ENCODE measurements at places on chromosomes 3 and 15.
A peak's percentile ranks its signal among the peaks of the same experiment; 100 is the strongest.

DNA sequence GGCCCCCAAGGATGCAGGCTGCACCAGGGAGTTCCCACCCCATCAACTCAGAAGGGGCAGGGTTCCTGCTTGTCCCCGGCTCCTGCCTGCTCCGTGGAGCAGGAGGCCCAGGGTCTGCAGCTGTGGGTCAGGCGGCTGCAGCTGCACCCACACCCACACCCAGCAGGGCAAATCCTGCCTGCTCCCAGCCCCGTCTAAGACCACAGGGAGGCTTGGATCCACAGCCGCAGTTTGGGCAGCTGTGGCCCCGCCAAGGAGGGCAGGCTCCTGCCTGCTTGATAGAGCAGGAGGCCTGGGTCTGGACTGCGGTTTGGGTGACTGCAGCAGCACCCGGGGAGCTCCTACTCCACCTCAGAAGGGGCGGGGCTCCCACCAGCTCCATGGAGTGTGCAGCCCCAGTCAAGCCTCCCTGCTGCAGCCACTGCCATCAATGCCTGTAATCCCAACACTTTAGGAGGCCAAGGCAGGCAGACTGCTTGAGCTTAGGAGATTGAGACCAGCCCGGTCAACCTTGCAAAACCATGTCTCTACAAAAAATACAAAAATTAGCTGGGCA lies 163.6 kb downstream of the OSBPL10 start:
- DNase-seq: no peak

- no peak for DNase-seq
These were observed 3.7 kb upstream of the TMED3 start for GRCh38 chr15:79307251-79307650.

DNA sequence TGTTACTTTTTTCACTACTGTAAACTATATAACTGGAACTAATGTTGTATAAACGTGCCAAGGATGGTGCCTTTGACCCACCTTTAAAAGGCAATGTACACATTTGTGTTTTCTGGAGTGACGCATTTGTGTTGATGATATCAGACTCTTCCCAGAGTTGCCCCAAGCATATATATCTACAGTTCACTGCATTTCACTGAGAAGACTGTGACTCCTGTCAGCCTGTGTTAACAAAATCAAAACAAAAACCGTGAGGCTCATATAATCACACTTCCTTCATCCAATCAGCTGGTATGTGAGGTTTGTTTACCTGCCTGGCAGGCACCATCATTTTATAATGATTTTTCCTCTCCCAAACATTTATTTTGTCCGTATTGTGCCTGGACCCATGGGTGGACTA lies 117.6 kb upstream of the ROBO1 start:
- DNase-seq: no peak

- no peak for DNase-seq
These were observed 183.2 kb upstream of the IL12A start for GRCh38 chr3:159805411-159805772.

DNA sequence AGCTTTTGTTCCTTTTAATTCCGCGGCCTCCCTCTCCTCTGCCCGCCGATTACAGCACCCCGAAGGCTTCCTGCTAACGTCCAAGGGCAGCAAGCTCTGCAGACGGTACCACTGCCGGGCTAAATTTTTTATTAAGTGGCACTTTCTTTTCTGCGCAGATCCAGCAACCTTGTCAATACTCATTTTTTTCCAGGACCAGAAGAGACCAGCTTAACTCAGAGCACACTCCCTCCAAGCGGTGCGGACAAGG lies 542 bp upstream of the MEIS2 start:
- peak; percentile 47 for DNase-seq

DNA sequence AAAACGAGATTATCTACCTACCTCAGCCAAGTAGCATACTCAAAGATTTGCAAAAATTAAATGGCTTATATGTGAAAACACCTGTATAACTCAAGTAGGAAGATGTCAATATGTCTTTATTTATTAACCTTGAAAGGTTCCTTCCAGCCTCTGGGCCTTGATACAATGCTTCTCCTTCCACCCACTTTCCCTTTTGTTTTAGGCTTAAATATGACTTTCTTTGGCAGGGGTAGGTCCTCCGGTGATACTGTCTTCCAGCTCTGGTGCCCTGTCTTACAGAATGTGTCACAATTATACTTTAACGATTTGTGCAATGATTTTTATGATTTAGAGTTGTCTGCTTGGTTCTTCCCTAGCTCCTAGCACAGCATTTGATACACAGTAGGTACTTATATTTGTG lies 4.1 kb downstream of the LINS1 start:
- no peak for DNase-seq

DNA sequence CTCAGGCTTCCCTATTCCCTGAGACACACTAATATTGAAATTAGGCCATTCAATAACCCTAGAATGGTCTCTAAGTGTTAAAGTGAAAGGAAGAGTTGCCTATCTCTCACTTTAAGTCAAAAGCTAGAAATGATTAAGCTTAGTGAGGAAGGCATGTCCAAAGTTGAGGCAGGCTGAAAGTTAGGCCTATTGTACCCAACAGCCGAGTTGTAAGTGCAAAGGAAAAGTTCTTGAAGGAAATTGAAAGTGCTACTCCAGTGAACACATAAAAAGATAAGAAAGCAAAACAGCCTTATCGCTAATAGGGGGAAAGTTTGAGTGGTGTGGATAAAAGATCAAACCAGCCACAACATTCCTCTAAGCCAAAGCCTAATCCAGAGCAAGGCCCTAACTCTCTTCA lies 117.9 kb upstream of the SPATA12 start:
- no peak for DNase-seq

DNA sequence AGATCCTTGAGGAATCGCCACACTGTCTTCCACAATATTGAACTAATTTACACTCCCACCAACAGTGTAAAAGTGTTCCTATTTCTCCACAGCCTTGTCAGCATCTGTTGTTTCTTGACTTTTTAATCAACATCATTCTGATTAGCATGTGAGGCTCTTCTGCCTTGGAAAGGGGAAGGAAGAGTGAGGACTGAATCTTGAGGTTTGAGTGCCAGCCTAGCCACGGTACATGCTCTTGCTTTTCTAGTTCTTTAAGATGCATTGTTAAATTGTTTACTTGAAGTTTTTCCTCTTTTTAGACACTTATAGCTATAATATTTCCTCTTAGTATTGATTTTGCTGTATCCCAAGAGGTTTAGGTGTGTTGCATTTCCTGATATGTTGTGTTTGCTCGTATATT lies 596.1 kb downstream of the OTOL1 start:
- DNase-seq: no peak

DNA sequence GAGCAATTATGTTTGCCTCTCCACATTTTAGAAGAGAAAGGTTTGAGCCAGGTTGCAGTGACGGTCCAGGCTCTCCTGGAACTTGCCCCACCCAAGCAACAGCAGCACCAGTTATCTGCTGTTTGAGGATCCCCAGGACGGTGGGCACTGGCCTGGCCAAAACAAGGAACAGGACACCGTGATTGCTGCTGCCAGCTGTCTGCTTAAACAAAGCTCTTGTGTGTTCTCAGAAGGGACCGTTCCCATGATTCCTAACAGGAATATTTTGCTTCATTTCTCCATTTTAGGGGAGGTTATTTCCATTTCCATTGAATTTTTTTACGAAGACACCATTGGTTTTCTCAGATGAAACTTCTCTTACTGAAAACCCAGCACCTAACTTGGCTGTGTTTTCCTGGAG lies 66.4 kb upstream of the RPL35A start:
- no peak for DNase-seq

DNA sequence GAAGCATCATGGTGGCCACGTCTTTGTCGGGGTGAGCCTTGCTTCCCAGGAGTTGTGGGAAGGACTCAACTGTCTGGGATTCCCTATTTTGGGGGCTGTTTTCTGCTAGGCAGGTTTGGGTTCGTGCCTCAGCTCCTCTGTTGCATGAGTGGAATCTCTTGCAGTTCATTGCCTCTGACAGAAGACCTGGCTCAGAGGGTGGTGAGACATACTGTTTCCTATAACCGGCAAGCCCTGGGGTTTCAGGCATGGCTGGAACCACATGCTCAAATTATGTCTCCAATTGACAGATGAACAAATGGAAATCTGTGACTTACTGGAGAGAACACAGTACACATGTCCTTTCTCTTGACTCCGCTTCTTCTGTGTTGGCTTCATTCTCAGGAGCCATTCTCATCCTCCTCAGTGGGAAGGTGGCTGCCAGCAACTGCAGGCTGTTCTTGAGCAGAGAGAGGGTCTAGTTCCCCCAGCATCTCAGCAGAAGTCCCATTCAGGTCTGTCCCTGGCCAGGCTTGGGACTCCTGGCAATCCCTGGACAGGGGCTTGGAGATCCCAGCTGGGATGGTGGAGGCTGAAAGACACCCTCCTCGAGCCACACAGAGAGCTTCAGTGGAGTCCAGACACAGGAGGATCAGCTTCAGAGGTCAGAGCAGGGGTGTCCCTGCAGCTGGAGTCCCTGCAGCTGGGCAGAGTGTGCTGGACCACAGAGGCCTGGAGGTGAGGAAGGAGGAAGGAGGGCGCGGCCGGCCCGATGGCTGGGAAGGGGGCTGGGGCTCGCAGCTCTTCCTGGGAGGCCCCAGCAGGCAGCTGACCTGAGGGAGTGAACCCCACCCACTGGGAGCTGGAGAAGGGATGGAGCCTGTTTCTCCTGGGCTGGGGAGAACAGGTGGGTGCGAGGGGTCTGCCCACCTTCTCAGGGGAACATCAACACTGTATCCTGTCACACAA lies 97.6 kb downstream of the LSM3 start:
- DNase-seq: no peak

GRCh38 chr3:29072611-29073010 lies 208.3 kb upstream of the RBMS3 start:
- DNase-seq: no peak

- DNase-seq: no peak
These were observed 188.1 kb downstream of the FOXP1 start for GRCh38 chr3:71395470-71395869.

DNA sequence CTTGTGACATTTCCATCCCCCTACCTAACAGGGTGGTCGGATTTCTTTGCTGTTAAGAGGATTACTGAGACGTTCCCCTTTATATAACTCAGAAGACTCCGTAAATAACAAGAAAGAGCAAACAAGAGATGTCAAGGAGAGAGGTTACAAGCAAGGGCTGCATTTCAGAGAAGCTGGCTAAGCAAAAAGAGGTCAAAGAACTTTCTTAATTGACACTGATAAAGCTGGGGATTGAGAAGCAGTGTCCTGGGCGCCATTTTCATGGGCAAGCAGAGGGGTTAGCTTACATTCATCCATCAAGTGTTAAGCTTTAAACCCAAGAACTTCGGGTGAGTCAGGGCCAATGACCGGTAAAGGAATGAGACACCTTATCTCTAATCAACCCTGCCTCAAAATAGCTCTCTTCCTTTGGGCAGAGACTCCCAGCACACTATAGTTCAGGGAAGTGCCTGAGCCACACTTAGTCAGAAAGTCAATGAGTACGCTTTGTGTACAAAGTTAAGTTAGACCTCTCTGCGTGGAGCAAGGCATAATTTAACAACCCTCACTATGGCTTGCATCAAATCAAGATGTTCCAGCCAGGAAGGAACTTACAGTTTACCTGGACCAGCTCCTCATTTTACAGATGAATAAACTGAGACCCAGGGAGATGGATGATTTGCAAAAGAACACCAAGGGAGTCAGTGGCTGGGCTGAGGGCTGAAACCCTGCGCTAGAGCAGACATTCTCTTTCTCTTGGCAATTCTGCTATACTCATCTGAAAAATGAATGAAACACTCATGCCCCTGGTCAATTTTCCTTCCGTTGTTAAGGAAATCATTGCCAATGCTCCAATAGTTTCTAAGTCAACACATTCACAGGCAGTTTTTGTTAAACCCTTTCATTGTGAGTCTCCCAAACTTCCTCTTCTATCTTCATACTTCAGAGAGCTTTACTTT lies 44.6 kb downstream of the CCNL1 start:
- DNase-seq: peak; percentile 21

DNA sequence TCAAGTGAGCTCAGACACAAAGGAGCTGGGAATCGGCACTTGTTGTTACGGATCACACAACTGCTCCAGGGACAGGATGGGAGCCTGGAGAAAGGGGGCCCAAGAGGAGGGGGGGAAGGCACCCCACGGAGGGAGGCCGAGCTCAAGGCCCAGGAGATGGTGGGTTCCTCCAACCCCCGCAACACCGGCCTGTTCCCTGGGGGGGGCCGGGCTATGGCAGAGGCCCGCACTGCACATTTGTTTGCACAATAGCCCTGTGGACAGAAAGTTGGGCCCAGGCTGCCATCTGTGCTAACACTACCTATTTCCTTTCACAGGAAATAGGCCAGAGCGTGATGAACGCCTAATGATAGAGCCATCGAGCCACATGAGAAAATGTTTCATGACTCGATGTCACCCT lies 147.1 kb downstream of the NSMCE3 start:
- no peak for DNase-seq

GRCh38 chr3:52006017-52006819 lies 10.5 kb upstream of the RPL29 start:
- DNase-seq: no peak

GRCh38 chr3:108067768-108068167 lies 23.1 kb downstream of the CD47 start:
- no peak for DNase-seq

DNA sequence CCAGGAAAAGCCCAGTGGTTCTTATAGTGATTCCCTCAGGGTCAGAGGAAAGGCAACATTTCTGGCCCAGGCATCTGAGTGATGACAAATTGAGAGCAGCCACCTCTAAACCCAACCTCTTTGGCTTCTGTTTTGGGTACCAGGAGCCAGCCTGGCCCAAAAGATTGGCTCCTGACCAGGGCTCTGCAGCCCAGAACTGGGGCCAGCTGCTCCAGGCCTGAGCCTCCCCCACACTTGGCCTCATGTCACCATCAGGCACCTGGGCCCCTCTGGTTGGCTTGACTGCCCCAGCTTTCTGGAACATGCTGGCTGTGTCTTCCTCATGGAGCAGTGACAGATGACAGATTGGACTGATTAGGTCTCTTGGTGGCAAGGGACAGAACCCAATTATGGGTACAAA lies 26.0 kb upstream of the HCN4 start:
- DNase-seq: no peak

- no peak for DNase-seq
These were observed 67.1 kb upstream of the CDV3 start for GRCh38 chr3:133506215-133506901.

DNA sequence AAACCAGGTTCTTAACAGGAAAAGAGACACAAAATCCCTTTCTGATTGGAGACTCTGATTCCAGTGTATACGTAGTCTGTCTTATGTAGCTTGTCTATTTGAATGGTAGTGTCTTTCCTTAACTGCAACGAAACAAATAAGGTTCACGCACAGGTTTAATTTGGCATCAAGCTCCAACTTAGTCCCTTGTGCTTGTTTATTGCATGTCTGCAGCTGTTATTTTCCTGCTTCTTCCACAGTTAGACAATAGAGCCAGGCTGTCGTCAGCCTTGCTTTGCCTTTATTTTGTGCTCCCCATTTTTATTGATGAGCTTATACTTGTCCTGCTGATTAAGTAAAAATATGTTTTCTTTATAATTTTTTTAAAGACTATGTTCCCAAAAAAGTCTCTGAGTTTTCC lies 152.7 kb upstream of the CDIN1 start:
- DNase-seq: no peak

GRCh38 chr3:65401359-65402305 lies 637.1 kb downstream of the MAGI1 start:
- no peak for DNase-seq

DNA sequence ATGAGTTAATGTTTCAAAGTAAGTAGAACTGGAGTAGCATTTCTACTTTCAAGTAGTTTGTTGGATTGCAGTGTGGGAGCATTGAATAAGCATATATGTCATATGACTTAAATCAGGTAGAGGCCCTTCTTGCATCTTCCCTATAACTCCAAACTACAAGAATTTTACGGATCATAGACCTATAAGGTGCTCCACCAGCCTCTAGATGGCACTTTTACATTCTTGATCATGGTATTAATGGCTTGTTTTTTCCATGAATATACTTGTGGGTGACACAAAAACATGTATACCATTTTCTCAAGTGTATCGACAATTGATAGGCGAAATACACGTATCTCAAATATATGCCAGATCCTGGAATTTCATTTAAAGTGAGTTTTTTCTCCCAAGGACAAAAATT lies 311.1 kb downstream of the ZPLD1 start:
- DNase-seq: no peak
